Central memory CD8-positive, alpha-beta T cell (primary cell): ENCODE measurements at places on chromosomes 5 and 9.

DNA sequence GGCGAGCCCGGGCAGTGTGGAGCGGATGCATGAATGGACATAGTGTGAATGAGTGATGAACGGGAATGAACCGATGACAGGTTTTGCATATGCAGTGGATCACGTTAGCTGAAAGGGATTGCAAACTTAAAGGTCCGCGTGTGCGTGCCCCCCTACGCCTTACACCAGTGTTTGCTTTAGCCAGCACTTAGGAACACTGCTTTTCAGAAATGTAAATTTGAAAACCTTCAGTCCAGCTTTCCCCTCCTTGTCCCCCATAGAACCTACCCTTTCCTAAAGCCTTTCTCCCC lies 692 bp downstream of the PSAT1 start:
- DNase-seq, result no peak

- DNase-seq, result no peak
Measured at GRCh38 chr5:81202655-81203054, 30.5 kb upstream of the CKMT2 start.

DNA sequence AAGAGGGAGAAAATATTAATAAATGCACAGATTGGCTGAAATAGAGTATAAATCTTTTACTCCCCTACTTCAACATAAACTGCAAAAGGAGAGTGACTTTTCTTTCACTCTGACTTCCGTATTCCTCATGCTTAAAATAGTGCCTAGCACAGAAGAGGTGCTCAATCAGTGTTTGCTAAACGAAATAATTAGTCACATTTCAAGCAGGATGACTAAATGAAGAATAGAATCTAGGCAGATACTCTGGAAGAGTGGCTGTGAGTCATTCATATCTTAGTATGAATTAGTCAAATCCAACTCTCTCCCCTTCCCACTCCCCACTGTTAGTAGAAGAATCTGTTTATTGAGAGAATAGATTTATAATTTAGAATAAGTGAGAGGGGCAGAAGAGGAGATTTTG lies 4.8 kb downstream of the CD274 start:
- DNase-seq, result no peak

DNA sequence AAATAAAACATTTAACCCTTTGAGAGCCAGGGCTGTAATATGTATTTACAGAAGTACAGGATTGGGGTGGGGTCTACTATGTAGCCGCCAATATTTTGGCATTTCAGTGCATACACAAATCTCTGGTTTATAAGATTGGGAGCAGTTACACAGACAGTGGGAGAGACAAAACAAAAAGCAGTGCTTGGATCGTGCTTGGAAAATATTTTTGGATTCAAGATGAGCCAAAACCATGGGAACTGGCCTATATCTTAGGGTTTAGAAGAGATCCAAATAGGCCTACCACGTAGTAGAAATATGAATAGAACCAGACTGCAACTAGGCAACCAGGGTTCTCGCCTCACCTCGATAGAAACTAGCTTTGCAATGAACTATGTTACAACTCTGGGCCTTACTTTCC lies 169.6 kb downstream of the SLC12A2 start:
- DNase-seq, result no peak

- DNase-seq, result no peak
Measured at GRCh38 chr9:127349483-127350113, 47.4 kb upstream of the SLC2A8 start.

DNA sequence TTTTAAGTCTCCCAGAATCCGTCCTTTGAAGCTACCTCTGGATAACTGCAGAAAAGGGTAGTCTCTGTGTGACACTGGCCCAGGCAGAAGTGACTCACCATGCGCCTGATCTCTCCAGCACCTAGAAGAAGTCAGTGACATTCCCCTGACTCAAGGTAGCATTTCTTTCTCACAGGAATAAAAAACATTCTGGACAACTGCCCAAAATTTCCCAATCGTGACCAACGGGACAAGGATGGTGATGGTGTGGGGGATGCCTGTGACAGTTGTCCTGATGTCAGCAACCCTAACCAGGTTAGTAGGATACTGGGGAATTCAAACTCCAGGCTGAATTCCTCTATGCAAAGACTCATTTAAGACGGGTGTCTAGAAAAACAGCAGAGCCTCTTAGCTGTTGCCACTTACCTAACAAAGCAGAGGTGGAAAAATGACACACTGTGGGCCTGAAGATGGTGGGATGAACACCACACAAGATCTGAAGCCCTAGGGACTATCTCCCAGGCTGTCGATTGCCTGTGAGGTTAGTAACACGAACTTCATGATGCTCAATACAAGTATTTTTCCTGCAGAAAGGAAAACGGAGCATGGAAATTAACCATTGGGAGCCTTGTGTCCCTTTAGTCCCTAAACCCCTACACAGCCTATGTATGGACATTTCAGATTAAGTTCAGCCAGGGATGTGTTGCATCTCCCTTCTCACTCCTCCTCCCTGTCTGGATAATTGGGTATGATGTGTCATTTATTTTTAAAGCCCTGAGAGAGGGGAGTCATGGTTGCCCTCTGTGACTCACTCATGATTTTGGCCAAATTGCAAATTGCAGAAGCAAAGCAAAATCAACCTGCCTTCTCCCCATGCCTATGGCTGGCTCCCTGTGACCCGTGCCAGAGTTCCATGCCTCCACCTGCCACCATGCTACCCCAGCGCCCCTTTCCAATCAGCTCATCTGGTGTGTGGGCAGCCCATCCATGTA lies 37.2 kb downstream of the THBS4 start:
- DNase-seq, result no peak

DNA sequence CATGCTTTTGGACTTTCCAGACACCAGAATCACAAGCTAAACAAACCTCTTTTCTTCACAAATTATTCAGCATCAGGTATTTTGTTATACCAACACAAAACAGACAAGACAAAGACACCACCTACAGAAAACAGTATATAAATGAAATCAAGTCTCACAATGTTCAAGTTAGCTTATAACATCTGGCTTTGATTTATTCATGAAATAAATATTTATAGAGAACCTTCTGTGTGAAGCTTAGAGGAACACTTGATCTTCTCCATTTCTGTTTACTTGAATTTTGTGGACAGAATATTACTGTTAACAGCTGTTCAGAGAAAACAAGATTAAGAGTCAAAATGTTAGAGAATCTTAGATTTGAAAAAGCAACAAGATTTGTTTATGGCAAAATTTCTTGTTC lies 137.4 kb upstream of the PRR16 start:
- DNase-seq, result no peak

DNA sequence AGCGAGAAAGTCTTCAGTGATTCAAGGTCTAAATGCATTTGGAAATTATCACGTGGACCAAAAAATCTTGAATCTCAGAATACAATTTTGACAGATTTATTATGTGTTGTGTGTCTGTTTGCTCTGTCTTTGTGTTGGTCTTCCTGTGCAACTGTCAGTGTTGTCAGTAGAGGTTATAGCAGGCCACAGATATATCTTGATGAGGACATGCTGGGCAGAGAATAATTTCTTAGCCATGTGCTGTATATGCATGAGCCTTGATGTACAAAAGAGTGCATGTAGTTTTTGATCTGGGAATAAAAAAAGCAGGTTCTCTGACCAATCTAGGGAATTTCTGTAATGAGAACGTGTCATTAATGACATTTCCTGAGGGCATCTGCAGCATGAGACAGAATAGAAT lies 57.6 kb downstream of the ZSWIM6 start:
- DNase-seq, result no peak

GRCh38 chr5:124907098-124907644 lies 160.7 kb upstream of the ZNF608 start:
- DNase-seq, result no peak

GRCh38 chr9:71663216-71663615 lies 105.1 kb downstream of the CEMIP2 start:
- no peak for DNase-seq

DNA sequence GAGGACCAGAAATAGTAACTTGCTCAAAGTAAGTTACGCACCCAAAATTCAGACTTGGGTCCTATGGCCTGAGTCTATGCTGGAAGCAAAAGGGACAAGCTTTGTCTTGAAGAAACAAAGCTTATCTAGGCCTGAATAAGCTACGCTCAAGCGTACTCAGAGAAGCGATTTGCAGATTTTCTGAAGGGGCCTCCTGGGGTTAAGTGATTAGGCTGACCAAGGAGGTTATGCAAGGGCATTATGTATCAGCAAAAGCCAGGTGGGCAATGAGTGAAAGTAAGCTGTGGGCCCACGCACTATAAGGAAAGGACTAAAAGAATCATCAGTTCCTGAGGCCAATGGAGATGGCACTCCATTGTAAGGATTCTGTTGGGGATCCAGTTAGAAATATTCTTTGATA lies 122.1 kb downstream of the SNX18 start:
- no peak for DNase-seq

GRCh38 chr9:75532233-75533050 lies 358.0 kb upstream of the PCSK5 start:
- no peak for DNase-seq

- no peak for DNase-seq
Measured at GRCh38 chr9:137404961-137405567, 17.9 kb downstream of the EXD3 start.

GRCh38 chr5:136043968-136044610 lies 15.3 kb downstream of the TGFBI start:
- no peak for DNase-seq

- DNase-seq, result no peak
Measured at GRCh38 chr5:172858511-172858989, 24.5 kb downstream of the ERGIC1 start.

- DNase-seq, result no peak
Measured at GRCh38 chr5:42586625-42587024, 163.4 kb downstream of the GHR start.

- peak; percentile 64 for DNase-seq
Measured at GRCh38 chr9:121369595-121370265, at the start of gene STOM. Gene STOM, minus strand, starts transcription at chr9:121370250. Its CDS starts 63 bp downstream, at chr9:121370187.

GRCh38 chr5:174532455-174533453 lies 191.6 kb upstream of the MSX2 start:
- no peak for DNase-seq

- no peak for DNase-seq
Measured at GRCh38 chr5:124104821-124105220, 592.8 kb downstream of the CSNK1G3 start.

- no peak for DNase-seq
Measured at GRCh38 chr5:143074414-143074996, 304.3 kb downstream of the ARHGAP26 start.

DNA sequence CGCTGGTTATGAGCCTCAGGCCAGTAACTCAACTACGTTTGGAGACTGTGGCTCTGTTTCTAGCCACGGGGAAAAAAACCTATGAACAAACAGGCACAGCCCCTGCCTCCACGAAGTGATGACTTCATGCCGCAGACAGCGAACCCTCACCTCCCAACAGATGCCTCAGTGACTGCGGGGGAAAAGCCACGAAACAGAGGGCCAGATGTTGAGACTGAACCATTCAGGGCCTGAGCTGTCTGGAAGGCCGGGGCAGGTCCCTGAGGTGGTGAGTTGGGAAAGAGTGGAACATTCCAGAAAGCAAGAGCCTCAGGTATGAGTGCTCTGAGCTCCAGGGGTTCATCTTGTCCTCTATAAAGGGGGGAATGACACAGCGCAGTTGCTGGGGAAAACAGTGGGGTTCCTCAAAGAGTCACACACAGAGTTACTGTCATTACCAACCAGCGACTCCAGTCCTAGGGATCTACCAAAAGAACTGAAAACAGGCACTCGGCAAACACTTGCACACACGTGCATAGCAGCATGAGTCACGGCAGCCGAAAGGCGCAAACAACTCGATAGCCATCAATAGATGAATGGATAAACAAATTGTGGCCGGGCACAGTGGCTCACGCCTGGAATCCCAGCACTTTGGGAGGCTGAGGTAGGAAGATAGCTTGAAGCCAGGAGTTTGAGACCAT lies 15.3 kb downstream of the PLPP7 start:
- no peak for DNase-seq

- no peak for DNase-seq
Measured at GRCh38 chr9:134620751-134621557, 20.6 kb upstream of the COL5A1 start.

GRCh38 chr9:127993721-127994120 lies 12.9 kb upstream of the EEIG1 start:
- DNase-seq, result no peak

DNA sequence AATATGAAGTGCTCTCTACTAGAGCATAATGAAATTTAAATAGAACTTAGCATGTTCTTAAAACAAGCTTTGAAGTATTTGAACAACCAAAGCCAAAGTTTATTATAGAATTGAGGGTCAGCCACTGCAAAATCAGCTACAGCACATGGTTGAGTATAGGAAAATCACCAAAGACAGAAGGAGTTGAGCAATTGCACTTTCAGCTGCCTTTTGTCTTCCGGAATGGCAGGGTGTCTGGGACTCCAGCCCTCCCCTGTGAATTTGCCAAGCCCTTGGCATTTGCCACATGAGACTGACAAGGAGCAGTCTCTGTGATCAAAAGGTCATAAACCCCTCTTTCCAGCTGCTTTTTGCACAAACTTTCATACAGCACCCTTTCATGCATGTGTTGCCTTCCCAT lies 8.5 kb upstream of the LURAP1L start:
- no peak for DNase-seq

DNA sequence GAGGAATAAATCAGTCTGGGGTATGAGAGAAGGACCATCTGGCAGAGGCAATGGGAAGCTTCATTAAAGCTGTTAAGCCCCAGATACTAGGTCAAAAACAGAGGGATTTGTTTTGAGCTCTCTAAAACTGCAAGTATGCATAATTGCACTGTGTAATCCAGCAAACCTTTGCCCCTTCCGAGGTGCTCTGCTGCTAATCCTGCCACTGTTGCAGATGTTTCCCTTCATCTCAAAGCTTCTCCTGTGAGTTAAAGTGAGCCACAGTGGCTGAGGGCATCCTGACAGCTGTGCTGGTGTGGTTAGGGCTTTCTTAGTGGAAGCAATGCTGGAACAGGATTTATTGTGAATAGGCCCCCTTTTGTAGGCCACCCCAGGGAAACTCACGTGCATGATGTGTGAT lies 160.3 kb upstream of the TRPC7 start:
- DNase-seq, result no peak

DNA sequence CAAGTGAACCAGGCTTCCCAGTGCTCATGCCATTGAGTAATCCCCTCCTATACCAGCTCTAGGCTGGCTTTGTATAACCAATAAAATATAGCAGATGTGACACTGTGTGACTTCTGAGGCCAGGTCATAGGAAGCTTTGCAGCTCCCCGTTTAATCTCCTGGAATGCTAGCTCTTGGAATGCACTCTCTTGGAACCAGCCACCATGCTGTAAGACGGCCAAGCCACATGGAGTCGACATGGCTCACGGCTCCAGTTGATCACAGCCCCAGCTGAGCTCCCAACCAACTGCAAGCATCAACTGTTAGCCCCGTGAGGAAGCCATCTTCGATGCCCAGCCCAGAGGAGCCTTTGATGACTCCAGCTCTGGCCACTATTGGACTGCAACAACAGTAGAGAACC lies 74.5 kb downstream of the SH3TC2 start:
- DNase-seq, result no peak

DNA sequence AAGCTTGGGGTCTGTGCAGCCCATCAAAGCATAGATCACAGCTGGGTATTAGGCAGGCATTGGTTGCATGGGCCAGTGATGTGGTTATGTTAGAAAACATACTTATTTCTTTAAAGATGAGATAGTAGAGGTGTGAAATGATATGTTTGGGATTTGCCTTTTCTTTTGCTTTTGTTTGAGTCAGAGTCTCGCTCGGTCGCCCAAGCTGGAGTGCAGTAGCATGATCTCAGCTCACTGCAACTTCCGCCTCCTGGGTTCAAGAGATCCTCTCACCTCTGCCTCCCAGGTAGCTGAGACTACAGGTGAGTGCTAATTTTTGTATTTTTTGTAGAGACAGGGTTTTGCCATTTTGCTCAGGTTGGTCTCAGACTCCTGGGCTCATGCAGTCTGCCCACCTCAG lies 84.8 kb downstream of the PDE6A start:
- no peak for DNase-seq

GRCh38 chr5:142506046-142506445 lies 179.8 kb downstream of the FGF1 start:
- DNase-seq, result no peak

- DNase-seq, result no peak
Measured at GRCh38 chr5:151954255-151954654, 29.6 kb upstream of the GLRA1 start.
